ENCODE measurements at places on chromosomes 1 and 21.

GRCh38 chr1:195618287-195618686 lies 990.0 kb downstream of the KCNT2 start:
- no peak for DNase-seq

- no peak for DNase-seq
Observed at GRCh38 chr1:208252836-208253576, 8.8 kb upstream of the PLXNA2 start.

- DNase-seq = no peak
Observed at GRCh38 chr21:42799948-42800347, 79.4 kb downstream of the WDR4 start.

DNA sequence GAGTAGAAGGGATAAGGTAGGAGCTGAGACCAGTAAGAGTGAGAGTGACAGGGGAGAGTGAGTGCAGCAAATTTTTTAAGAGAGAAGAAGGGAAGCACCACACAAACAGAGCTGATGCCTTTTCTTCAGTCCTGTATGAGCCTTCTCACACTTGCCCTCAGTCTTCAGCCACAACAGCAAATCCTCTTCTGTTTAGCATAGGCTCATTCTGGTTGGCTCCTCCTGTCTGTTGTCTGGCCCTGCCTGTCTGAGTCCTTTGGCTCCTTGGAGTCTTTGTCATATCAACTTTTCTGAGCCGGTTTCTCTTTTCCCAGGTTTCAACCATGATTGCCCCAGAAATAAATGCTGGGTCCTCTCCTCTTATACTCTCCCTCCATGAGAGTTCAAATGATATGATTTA lies 12.7 kb upstream of the CASQ1 start:
- no peak for DNase-seq

DNA sequence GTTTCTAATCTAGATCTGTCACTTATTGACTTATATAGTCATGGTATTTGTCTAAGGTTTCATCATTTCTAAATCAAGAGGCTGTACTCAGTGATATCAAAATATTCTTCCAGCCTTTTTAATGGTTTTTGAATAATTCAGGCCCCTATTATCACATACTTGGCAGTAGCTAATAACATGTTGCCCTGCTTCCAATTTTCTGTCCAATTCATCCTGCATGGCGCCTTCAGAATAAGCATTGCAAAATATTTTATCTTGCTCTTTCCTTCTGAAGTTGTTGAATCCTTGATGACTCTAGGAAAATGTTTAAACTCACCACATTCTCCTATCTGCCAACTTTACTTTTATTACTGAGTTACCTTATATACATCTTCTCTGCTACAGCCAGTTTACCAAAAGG lies 517.2 kb upstream of the B3GALT2 start:
- no peak for DNase-seq

- no peak for DNase-seq
Observed at GRCh38 chr1:3560251-3560871, 50.9 kb downstream of the MEGF6 start.

GRCh38 chr1:24586970-24587820 lies 31.3 kb downstream of the NCMAP start:
- DNase-seq = peak; percentile 72

- no peak for DNase-seq
Observed at GRCh38 chr1:29626066-29626465, 389.7 kb downstream of the PTPRU start.

DNA sequence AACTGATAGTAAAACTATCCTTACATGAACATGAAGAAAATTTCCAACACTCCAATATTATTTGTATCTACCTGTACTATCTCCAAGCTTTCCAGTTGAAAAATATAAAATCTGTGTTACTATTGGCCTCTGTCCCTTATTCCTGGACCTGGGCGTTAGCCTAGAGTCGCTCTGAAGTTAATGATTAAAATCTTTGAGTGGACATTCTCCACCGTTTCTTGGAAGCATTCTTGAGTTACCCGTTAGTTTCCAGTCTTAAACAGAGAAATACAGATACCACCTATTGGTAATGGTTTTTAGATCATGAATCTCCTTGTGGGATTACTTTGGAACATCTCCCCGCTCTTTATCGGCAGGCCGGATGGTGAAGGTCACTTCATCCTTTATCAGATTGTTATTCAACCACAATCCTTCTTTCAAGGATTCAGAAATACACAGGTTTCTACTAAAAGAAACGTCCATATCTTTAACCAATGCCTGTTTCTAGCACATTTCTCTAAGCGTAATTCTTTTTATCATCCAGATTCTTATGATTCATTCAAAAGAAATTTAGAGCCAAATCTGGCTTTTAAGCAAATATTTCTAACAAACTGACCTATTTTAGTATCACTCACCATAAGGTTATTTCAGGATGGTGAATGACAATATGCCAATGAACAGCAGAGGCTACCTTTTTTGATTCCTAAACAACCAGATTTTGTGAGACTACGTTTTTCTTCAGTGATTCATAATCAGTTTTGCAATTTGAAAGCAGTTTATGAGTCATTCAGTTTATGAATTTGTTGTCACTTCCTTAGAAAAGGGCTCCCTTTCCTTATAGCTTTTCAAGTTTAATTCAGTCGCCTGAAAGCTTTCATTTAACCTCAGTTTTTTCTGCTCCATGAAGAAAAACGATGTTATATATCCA lies 70.2 kb upstream of the ERRFI1 start:
- DNase-seq = peak; percentile 80

GRCh38 chr1:205571747-205572146 lies 60.1 kb downstream of the ELK4 start:
- DNase-seq = no peak

DNA sequence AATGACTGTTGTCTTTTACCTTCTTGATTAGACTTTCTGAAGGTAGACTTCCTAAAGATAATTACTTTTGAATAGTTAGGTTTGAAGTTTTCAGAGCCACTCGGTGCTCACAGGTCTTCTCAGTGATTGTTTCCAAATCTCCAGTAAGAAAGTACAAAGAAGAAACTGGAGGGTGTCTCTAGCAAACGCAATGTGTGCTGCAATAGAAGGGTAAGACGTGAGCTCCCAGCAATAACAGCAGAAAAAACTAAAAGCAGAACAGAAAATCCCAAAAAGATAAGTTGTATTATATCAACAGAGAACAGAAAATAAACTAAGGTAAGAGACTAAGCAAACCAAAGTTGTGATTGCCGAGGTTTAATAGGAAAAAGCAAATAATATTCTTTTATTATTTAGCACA lies 1.8 kb downstream of the CTTNBP2NL start:
- DNase-seq = no peak

DNA sequence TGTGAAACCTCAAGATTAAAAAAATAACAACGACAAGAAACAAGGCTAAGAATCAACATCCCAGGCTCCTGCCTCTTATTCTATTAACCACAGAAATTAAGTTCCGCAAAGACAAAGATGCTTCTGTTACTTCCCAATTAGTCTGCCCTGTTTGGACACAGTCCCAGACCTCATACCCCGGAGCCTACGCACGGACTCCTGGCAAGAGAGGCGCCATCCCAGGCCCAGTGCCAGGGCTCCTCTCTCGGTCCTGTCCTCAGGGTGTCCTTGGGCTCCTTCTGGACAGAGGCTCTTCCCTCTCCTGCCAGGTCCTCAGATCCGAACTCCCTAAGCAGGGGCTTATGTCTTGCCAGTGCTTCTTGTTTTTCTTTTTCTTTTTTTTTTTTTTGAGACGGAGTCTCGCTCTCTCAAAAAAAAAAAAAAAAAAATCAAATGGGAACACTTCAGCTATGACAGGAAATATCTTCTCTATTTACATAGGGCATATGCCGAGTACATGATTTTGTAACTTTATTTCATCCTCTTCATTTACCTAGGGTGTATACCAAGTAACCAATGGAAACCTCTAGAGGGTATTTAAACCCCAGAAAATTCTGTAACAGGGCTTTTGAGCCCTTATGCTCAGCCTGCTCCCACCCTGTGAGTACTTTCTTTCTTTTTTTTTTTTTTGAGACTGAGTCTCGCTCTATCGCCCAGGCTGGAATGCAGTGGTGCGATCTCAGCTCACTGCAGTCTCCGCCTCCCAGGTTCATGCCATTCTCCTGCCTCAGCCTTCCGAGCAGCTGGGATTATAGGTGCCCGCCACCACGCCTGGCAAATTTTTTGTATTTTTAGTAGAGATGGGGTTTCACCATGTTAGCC lies 11.7 kb upstream of the ENO1 start:
- DNase-seq = peak; percentile 21

GRCh38 chr1:208643005-208643597 lies 398.9 kb upstream of the PLXNA2 start:
- DNase-seq = no peak

DNA sequence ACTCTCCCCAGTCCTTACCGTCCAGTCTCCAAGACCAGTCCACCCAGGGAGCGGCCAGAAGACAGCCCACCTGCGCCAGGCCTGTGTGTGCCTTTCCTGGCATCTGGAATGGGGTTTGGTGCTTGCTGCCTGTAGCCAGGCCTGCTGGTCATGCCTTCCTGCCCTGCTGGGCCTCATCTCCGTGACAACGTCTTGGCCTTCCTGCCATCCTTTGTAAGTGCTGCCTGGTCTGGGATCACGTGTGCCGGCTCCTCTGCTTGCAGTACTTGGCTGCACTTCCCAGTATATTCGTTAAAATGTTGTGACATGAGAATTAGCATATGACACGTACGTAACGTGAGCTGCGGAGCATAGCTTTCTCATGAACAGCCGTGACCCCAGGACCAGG lies 145.3 kb upstream of the COL6A1 start:
- DNase-seq = no peak

- no peak for DNase-seq
Observed at GRCh38 chr1:211521102-211521815, 29.3 kb upstream of the RD3 start.

GRCh38 chr1:204073837-204074273 lies 940 bp downstream of the SOX13 start:
- DNase-seq = no peak

GRCh38 chr1:61753998-61754508 lies 11.8 kb downstream of the PATJ start:
- no peak for DNase-seq

- peak; percentile 81 for DNase-seq
Observed at GRCh38 chr1:207828485-207829158, 76.8 kb downstream of the CD46 start.

DNA sequence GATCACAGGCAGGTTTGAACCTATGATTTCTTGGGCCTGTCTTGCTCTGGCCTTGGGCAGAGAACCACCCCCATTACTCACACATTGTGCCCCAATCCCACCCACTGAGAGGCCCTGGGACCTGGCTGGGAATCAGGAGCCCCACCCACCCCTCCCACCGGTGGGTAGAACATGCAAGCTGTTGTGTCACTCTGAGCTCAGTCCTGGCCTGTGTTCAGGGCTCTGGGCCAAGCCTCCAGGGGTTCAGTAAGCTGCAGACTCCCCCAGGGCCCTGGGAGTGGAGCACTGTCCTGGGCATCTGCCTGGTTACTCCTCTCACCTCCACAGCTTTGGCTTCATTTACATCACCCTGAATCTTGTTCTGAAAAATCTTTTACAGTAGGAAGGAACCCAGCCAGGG lies 270.5 kb downstream of the RRAGC start:
- peak; percentile 41 for DNase-seq

DNA sequence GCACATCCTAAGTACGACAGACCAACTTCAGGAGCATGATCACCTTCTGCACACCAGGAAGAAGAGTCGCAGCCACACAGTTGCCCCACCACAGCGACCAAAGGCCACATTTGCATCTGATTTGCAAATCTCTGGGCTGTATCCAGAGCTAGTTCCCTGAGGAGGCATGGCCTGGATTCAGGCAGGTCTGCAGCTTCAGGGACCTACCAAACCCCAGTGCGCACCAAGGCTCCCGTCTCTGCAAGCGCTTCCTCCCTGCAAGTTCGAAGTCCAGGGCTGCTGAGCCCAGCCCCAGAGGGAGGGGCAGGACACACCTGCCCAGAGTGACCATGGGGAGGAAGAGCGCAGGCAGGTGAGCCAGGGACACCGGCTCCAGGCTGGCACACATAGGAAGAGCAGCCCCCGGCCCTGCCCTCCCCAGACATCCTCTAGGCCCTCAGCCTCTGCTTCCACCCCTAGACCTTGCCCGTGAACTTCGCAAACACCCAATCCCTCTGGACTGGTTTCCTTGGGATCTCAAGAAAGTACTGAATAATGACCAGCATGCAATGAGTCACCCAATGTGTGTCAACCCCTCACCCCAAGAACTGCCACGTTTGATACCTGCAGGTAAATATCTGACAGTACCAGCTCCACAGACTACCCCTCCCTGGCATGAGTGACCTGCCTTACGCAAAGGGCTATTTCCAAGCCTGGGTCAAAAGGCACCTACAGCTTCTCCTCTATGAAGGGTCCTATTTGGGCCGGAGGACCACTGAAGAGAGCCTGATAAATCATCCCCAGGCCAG lies 36.8 kb downstream of the CASZ1 start:
- DNase-seq = peak; percentile 56

DNA sequence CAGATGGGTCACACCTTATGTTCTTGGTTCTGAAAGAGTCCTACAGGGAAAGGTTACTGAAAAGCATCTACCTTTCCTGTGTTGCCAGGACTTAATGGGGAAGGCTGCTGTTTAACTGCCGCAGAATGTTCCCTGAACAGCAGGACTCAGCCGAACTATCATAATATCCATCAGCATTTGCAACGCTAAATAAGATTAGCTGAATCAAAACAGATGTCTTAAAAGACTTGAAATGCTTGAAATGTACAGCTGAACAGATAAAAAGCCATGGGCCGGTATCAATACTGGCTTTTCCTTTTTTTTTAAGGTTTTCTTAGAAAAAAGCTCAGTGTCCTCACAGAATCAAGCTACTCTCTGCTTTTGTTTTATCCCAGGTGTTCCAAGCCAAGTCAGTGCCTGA lies 19.7 kb upstream of the ATP13A2 start:
- no peak for DNase-seq

- DNase-seq = no peak
Observed at GRCh38 chr1:168913711-168914463, 184.9 kb upstream of the DPT start.

GRCh38 chr1:212618466-212619210 lies 10.1 kb downstream of the ATF3 start:
- no peak for DNase-seq
